ENCODE measurements at places on chromosomes 2 and 18. TPM values are rescaled to one million over a fixed set of nuclear protein-coding genes. Genes with fewer than 3 reads are reported as not detected.

Gene GALR1
- not detected for total RNA-seq

Gene DSG1
- total RNA-seq: not detected

DNA sequence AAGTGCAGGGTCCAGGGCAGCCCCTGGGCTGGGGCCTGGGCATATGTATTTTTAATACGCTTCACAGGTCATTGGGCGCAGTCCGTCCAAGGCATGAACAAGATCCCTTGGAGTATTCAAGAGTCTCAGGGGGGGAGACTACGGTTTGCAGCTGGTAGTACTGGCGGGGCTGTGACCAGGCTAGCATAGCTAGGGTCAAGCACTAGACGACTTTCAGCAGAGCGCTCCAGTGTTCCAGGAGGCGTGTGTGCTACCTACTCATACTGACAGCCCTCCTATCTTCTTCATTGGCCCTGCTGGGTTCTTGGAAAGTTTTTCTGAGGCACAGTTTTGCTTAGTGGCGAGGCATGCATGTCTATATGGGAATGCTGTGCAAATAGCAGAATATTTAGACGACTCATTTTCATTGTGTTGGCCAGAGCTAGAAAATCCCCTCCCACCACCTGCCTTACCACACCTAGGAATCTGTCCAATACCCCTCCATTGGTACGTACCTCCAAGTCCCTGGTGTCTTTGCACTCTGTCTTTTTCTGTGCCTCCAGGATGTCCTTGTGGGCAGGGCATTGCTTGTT, 68.2 kb downstream of the GLI2 start:
- DNase-seq: no peak

- no peak for DNase-seq
Measured at GRCh38 chr2:46416739-46417403, 62.5 kb upstream of the TMEM247 start.

DNA sequence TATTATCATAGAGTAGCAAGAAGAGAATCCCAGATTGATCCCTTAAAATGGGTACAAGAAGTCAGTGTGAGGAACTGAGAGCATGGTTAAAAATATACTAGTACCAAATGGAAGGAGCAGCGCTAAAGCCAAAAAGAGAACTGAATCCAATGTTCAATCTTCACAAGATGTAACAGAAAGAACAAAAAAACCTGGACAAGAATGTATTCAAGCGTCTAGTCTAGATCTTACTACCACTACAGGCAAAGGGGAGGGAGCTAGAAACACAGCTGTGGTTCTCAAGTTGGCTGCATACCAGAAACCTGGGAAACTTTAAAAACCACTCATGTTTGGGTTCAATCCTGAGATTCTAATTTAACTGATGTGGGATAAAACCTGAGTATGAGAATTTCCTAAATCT, 57.5 kb downstream of the PIAS2 start:
- DNase-seq: no peak

GRCh38 chr2:160440888-160441287, 52.7 kb downstream of the RBMS1 start:
- DNase-seq: no peak

DNA sequence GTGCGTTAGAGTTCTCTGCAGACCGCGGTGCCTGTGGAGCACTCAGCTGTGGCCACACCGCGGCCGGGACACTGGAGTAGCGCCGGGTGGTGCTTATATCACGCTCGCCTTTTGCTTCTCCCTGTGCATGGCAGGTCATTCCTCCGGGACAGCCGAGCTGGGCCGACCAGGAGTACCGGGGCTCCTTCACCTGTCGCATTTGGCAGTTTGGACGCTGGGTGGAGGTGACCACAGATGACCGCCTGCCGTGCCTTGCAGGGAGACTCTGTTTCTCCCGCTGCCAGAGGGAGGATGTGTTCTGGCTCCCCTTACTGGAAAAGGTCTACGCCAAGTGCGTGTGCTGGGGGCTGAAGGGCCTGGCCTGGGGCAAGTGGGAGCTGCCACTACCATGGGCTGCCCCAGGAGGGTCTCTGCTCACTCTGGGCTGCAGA, 4.2 kb downstream of the CAPN10 start:
- no peak for DNase-seq

Gene MAB21L4
- not detected for total RNA-seq

- DNase-seq: no peak
Measured at GRCh38 chr2:238370094-238370822, 49.9 kb downstream of the TRAF3IP1 start.

GRCh38 chr2:61774351-61774750, 79.5 kb downstream of the FAM161A start:
- no peak for DNase-seq

DNA sequence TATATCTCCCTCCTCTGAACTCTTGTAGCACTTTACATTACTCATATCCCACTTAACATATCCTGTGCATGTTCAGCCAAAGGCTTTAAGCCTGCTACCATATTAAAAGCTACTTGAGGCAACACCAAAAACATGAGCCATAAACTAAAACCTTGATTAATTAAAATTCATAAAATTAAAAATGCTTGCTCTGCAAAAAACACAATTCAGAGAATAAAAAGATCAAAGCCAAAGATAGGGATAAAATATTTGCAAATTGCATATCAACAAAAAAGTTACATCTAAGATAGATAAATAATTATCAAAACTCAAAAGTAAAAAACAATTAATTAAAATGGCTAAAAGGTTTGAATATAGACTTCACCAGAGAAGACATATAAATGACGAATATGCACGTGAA, 495.4 kb upstream of the PIK3C3 start:
- DNase-seq: no peak

Gene NTSR2
- total RNA-seq: not detected

- DNase-seq: no peak
Measured at GRCh38 chr2:197869041-197869440, 64.6 kb downstream of the PLCL1 start.

DNA sequence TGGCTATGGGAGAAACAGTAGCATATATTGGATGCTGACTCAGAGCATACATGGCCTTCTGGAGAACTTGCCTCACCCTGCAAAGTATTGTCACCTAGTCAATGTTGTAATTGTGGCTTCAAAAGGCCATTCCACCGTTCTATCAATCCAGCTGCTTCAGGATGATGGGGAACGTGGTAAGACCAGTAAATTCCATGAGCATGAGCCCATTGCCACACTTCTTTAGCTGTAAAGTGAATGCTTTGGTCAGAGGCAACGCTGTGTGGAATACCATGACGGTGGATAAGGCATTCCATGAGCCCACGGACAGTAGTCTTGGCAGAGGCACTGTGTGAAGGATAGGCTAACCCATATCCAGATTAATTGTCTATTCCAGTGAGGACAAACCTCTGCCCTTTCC, 1300.1 kb upstream of the ACVR2A start:
- no peak for DNase-seq

Gene LRP1B
- total RNA-seq: not detected

- DNase-seq: peak; percentile 67
Measured at GRCh38 chr2:9735335-9735734, 104.5 kb upstream of the YWHAQ start.

Gene ANKRD30B
- total RNA-seq: not detected

DNA sequence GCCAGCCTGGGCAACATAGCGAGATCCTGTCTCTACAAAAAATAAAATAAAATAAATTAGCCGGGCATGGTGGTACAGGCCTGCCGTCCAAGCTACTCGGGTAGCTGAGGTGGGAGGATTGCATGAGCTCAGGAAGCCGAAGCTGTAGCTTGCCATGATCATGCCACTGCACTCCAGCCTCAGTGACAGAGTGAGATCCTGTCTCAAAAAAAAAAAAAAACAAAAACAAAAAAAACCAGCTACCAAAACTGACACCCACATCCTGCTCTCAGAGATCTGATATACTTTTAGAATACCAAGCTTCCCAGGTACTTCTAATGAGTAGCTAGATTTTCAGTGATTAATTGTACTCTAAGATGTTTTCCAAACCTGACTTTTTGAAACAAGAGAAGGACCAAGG, 74.0 kb downstream of the TTC27 start:
- DNase-seq: no peak

- DNase-seq: no peak
Measured at GRCh38 chr2:231696004-231696367, 12.3 kb upstream of the PTMA start.

DNA sequence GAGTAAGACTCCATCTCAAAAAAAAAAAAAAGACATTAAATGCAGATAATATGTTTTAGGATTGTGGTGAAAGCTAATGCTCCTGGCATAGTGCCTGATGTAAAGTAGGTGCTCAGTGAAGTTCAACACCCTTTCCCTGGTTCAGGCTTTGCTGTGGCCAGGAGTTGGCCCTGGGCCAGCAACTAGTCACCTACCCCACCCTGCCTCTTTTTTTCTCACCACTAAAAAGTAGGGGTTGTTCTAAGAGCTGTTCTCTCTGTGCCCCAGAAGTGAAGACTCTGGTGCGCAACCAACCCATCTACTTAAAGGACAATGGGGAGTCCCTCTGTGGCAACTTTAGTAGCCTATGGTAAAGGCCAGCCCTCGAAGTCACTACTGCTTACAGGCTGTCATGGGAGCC, 75.9 kb downstream of the DNMT3A start:
- no peak for DNase-seq

- no peak for DNase-seq
Measured at GRCh38 chr18:79071037-79071436, 1.8 kb downstream of the ATP9B start.

Gene LRP2
- 0.03 TPM for total RNA-seq

Gene PLCD4
- 0.26 TPM for total RNA-seq

- DNase-seq: peak; percentile 70
Measured at GRCh38 chr2:197191940-197192322, 118.6 kb downstream of the ANKRD44 start.

- DNase-seq: no peak
Measured at GRCh38 chr2:163736433-163737189, 803 bp upstream of the FIGN start.

- DNase-seq: no peak
Measured at GRCh38 chr18:62723666-62724281, 8.4 kb downstream of the PHLPP1 start.

- no peak for DNase-seq
Measured at GRCh38 chr2:62506421-62506750, 391 bp upstream of the TMEM17 start.

GRCh38 chr2:83650898-83651297, 808.2 kb downstream of the SUCLG1 start:
- no peak for DNase-seq

All from activated CD8-positive, alpha-beta T cell treated with anti-CD3 and anti-CD28 coated beads, Interleukin-2, amount 10 ng/mL, durations not matched to agents 7 days and 5 days (primary cell).